ENCODE measurements at places on chromosomes 2 and 18.

- no peak for DNase-seq
These were observed 1.7 kb downstream of the HOXD8 start for GRCh38 chr2:176130957-176131847.

GRCh38 chr18:7904529-7904928, 337.4 kb downstream of the PTPRM start:
- DNase-seq, result no peak

GRCh38 chr2:134144081-134144596, 109.7 kb upstream of the MGAT5 start:
- no peak for DNase-seq

DNA sequence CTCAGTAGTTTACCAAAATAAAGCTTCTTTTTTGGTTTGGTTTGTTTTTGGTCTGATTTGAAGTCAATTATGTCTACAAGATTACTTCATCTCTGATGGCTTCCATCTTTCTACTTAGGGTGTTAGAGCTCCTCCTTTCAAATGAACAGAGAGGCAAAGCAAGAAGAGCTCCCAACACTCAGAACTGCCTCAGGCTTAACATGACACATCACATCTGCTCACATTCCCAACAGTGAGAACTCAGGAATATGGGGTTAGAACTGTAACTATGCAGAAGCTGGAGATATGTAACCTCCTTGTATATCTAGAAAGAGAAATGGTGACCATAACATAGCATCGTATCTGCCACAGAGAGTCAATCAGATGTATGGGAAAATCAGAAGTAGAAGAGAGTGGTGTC, 11.4 kb upstream of the LRATD1 start:
- DNase-seq, result no peak

GRCh38 chr2:96111823-96112500, 4.4 kb downstream of the ADRA2B start:
- no peak for DNase-seq

GRCh38 chr18:43751203-43751602, 473.9 kb upstream of the SYT4 start:
- no peak for DNase-seq

- no peak for DNase-seq
These were observed 87.9 kb upstream of the KCNH7 start for GRCh38 chr2:162926501-162926900.

DNA sequence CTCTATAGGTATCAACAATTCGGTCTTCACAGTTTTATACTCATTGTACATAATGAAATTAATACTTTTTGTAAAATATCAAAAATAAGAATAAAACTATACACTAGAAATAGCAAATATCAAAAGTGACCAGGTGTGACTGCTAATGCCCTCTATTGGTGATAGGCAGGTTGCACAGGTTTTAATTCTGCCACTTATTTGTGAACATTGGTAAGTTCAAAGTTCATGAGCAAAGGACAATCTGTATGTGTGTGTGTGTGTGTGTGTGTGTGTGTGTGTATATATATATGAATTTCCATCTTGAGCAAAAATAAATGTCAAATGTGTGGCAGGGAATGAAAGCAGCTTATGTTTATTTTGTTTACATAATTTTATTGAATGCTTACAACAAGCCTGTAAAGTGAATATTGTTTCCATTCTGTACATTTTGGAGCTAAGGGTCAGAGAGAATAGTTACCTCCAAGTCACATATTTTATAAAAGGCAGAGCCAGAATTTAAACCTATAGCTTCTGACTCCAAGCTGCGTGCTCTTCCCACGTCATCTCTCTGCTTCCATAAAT, 537.4 kb downstream of the CPS1 start:
- no peak for DNase-seq

GRCh38 chr2:193377789-193378188, 1183.1 kb upstream of the TMEFF2 start:
- DNase-seq, result no peak

DNA sequence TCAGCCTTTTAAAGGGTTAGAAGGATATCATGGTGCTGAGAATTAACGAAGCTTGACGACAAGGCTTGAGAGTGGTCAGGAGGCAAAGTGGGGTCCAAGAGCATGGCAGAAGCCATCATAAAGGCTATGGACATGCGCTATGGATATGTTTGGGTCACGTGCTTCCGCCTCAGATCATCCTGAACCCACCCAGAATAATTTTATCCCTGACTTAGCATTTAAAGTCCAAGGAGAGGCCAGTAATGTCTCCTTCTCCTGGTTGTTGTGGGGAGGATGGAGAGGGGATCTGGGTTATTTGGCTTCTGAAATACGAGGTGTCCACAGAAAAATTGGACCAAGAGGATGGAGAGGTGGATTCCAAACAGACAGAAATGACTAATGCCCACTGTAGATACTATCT, 38.8 kb upstream of the RBMS1 start:
- DNase-seq, result no peak

- DNase-seq, result no peak
These were observed 116.4 kb downstream of the ZNF521 start for GRCh38 chr18:25235401-25236042.

DNA sequence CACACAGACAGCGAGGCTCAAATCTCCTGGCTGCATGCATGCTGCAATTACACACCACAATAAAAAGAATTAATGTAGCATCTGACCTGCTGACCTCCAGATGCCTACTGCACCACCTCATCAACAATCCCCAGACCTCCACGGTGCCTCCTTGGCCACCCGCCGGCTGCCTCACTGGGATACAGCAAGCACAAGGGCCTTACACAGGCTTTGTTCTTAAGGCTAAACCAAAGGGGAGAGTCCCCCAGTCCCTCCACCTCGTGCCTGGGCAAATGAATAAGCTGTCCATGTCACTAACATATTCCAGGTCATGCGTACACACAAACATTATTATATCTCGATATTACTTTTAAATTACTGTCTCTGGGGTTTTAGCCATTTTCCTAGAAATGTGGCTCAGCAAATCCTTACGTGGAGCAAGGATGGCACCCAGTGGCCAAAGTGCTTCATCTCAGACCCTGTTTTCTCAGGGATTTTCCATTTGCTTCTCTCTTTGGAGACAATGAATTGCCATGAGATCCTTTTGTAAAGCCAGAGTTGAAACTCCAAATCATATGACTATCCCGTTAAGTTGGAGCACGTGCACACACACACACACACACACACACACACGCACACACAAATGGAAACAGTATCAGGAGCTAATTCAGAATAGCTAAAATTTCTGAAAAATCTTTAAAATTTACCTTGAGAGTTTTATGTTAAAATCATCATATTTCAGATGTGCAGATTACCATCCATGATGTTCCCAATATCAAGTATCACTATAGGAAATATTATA, 313.8 kb downstream of the PDE11A start:
- no peak for DNase-seq

GRCh38 chr2:40072442-40073232, 293.6 kb upstream of the THUMPD2 start:
- DNase-seq, result no peak

- DNase-seq, result peak; percentile 90
These were observed at the start of gene PSD4 for GRCh38 chr2:113173542-113174375. Gene PSD4 (plus strand): TSS chr2:113173971. CDS start chr2:113182457, 8,486 bp downstream.

- no peak for DNase-seq
These were observed 6.2 kb downstream of the COPS8 start for GRCh38 chr2:237091779-237092436.

- DNase-seq, result no peak
These were observed 102.7 kb downstream of the ZNF516 start for GRCh38 chr18:76392349-76392748.

GRCh38 chr18:21826196-21826595, 85.6 kb downstream of the MIB1 start:
- no peak for DNase-seq

Measured in activated gamma-delta T cell treated with Interleukin-2 at 50 U/mL for 16 hours (primary cell).